ENCODE measurements at places on chromosomes 5 and 9.
A peak's percentile ranks its signal among the peaks of the same experiment; 100 is the strongest.

DNA sequence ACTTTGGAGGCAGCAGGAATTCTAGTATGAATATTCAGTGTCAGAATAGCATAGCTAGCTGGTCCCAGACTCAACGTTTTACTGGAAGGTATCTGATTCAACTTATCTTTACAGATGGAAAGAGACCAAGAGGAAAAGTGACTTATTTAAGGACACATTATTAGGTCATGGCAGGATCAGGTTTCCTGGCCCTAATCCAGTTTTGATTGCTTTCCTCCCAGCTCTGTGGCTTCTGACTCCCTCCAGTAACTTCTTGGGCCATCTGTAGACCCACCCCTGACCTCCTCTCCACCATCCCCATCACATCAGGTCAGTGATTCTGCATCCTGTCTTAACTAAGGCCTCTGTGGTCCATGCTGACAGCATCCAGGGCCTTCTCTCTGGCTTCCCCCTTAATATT is 38.4 kb downstream of the SH3TC2 start:
- DNase-seq: no peak

- no peak for DNase-seq
These were observed 167.5 kb downstream of the TTC39B start for GRCh38 chr9:15139469-15139868.

- DNase-seq: no peak
These were observed 8.4 kb downstream of the FNBP1 start for GRCh38 chr9:130034570-130034969.

DNA sequence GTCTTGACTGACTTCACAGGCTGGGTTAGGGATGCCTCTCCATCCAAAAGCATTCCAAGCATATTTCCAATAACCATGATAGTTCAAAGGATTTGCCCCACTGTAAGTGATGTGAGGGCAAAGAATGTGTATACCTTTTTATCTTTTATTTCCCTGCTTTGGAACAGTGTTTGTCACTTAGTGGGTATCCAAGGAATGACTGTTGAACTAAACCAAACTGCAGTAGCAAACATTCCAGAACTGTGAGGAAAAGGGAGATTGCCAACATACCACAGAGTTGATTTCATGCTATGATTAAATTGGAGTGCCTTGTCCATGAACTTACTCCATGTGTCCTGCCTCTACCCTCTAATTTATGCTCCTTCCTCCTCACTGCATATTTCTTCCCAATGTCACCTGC is 400.0 kb downstream of the KIAA0825 start:
- DNase-seq: peak; percentile 94

DNA sequence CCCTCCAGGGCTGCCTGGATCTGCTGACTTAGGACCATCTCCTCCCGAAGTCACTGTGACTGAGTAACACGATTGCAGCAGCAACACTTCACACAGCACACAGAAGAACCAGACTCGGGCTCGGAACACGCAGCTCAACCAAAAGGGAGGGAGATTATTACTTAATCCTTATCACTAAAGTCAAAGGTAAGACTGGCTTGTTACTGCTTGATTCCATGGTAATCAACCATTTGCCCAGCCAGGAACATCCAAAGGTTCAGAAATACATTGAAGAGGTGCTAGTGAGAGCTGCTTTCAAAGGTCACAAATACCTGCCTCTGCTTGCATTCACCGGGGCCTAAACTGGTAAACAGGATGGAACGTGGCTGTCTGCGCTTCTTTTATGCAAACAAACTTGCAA is 7.7 kb downstream of the FBP1 start:
- DNase-seq: no peak

GRCh38 chr9:130214776-130215340 is 42.7 kb downstream of the NCS1 start:
- no peak for DNase-seq

DNA sequence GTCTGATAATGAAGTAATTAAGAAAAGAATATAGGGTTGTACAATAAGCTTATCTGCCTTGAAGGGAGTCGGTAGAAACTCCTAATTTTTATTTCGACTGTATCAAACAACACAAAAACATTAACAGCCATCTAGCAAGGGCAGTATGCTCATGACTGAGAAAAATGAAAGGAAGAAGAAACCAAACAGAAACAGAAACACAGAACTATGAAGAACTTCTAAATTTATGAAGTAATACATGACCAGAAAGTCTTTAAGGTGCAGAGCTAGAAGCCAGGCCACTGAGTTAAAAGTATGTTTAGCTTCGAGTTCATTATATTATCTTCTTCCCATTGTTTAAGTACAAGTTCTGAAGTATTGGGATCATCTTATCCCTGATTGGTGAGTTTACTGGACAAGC is 367.3 kb upstream of the C9orf72 start:
- DNase-seq: no peak

DNA sequence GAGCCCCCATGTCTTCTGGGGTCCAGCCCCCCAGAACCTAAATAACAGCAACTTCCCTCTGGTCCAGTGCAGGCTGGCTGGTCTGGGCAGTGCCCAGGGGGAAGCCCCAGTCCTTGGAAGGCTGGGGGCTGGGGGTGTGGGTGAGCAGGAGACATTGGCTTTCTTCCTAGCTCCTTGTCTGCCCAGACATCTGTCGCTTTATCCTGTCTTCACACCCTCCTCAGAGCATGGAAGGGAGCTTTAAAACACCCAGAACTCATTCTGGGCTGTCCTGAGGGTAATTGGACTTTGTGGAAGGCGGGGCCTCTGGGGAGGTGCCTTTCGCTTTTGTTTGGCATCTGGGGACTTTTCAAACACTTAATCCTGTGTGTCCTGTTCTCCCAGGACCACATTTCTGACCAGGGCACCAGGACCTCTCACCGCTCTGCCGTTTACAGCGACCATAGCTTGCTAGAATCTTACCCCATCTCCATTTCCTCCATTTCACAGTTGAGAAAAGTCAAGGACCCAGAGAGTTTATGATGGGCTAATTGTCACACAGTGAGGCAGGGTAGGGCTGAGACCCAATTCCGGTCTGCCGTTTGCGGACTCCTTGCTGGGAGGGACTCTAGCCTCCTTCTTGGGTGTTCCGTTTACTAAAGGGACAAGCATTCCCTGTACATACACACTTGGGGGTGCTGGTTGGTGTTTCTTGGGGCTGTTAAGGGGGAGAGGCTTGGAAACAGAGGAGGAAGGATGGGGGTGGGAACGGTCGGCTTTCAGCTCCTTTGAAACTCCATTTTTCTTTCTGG is 1.1 kb downstream of the GSN start:
- no peak for DNase-seq

- no peak for DNase-seq
These were observed 127.5 kb upstream of the PANK3 start for GRCh38 chr5:168706655-168707069.

DNA sequence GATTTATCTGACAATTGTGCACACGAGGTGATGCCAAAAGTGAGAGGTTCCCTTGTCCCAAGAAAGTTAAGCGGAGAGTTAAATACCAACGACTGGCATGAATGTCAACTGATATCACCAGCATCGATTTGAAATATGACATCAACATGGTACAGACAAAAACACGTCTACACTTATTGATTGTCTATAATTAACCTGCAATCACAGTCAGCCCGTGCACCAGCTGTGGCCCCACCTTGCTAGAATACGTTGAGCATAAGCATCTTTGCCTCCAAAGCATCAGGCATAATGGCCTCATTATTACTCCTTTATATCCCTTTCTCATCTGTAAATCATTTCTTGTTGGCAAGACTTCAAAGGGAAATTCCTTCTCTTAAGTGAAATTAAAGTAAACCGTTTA is 625.4 kb downstream of the IRX1 start:
- DNase-seq: no peak

GRCh38 chr5:137995749-137996128 is 37.1 kb downstream of the FAM13B start:
- no peak for DNase-seq

GRCh38 chr5:43068037-43068436 is 27.9 kb upstream of the ANXA2R start:
- DNase-seq: no peak

All from HS-5 (cell line).